ENCODE measurements at places on chromosomes 7 and 10.

DNA sequence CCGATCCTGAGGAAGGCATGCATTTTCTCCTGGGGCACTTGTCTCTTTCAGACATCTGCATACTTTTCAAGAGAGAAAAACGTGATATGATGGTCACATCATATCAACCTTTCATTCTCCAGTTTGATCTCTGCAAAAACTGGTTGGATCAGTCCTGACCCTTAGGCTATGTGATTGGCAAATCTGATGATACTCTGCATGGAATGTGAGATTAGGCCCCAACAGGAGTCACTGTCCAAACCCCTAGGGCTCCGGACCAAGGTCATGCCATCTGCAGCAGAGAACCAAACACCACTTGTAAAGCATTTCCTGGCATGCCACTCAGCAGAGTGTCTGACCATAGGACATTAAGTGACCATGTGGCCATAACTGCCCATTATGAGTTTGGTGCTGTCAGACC, 8.6 kb downstream of the GCK start:
- H3K27ac ChIP-seq, result no peak overlapping the region
- H3K36me3 ChIP-seq, result no peaks in the 10 kb centered on the region
- DNase-seq, result no peak
- no peak overlapping the region for H3K4me3 ChIP-seq

GRCh38 chr7:112619343-112619742, 138.6 kb downstream of the LSMEM1 start:
- H3K36me3 ChIP-seq, result no peaks in the 10 kb centered on the region
- H3K27me3 ChIP-seq, result no peaks in the 10 kb centered on the region
- no peaks in the 10 kb centered on the region for H3K4me1 ChIP-seq
- no peak overlapping the region for H3K27ac ChIP-seq

DNA sequence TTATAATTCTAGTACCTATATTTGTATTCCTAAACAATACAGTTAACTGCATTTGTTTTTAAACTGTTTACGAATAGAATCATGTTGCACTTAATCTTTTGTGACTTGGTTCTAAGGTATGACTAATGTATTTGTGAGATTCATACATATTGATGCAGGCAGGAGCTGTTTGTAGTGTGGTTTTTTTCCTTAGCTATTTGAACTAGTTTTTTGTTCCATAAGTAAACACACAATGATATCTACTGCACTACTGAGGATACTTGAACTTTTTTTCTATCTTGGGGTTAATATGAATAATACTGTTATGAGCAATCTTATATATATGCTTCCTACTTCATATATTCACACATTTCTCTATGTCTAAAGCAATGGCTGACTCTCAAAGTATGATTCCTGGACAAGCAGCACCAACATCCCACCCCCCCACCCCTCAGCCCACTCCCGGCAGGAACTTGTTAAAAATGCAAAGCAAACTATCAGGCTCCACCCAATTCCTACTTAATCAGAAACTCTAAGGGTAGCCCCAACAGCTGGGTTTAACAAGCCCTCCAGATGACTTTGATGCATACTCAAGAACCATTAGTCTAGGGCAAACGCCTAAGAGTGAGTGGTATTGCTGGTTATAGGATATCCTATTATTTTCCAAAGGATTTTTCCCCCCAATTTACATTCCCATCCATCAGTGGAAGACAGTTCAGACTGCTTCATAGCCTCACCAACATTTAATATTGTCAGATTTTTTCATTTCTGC, 25.8 kb downstream of the BRAF start:
- H3K4me3 ChIP-seq, result no peak overlapping the region
- H3K27ac ChIP-seq, result no peak overlapping the region

DNA sequence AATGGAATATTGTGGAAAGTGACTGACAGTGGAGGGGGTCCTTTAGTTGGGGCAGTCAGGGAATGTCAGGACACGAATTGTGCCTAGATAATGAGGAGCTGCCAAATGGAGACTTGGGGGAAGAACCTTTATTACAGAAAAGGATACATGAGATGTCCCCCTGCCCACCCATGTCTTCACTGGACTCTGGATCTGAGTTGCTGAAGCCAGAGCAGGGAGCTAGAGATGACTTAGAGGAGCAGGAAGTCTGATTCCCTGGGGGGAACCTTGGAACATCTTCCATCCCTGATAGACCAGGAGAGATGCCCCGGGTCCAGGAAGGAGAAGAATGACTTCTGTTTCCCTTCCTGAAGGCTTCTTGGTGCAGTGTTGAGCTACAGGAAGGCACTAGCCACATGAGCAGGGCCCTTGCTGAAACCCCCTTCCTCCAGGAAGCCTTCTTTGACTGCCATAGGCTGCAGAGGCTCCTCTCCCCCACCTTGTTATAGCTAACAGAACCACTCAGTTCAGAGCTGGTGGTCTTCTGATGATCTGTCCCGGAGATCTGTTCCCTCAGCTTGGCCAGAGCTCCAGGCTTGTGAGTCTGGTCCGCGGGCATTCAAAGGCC, 747 bp upstream of the NEURL1 start:
- peaks cover 58% of the 10 kb centered on the region for H3K27me3 ChIP-seq
- peaks cover 22% of the 10 kb centered on the region for H3K4me1 ChIP-seq
- H3K27ac ChIP-seq, result no peak overlapping the region
- DNase-seq, result no peak

DNA sequence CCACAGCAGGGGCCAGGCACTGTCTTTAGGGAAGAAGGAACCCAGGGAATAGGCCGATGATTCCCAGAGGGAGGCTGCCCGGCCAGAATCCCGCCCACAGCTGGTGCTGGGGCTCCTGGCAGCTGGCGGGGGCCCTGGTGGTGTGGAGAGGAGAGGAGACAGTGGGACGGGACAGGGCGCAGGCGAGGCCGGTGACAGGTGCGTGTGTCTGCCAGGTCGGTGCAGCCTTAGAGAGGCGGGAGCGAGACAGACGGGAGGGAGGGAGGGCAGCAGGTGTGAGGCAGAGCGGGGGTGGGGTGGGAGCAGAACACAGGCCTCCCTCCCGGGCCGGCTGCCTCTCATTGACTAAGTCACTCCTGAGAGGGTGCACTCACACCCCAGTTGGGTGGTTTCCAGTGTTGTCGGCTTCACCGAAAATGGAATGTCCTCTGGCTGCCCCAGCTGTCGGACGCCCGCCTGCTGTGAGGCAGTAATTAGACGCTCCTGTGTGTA, 55.2 kb downstream of the ELFN1 start:
- no peaks in the 10 kb centered on the region for H3K36me3 ChIP-seq
- peaks cover 8% of the 10 kb centered on the region for H3K4me1 ChIP-seq

- no peak overlapping the region for H3K27ac ChIP-seq
- no peak for DNase-seq
- H3K4me1 ChIP-seq, result peaks cover 49% of the 10 kb centered on the region
- H3K27me3 ChIP-seq, result no peaks in the 10 kb centered on the region
- H3K4me3 ChIP-seq, result no peak overlapping the region
- H3K36me3 ChIP-seq, result no peaks in the 10 kb centered on the region
These were observed 15.3 kb downstream of the SLC25A13 start for GRCh38 chr7:96306385-96307125.

DNA sequence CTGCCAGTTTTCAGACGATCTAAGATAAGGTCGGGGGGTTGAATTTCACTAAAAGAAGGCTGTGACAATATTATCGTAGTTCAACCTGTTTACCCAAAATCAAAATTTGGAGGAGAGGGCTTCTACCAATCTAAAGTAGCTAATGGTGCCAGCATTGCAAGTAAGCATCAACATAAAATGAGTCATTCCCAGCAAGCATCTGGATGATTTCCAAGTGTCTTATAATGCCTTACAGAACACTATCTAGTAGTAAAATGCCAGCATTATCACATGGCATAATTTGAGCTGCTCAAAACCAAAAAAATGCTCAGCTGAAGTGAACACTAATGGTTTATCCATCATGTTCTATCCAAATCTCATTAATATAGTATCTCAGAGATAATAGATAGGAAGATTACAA, 1193.9 kb downstream of the DNAJB9 start:
- no peak for DNase-seq
- no peaks in the 10 kb centered on the region for H3K4me1 ChIP-seq
- no peaks in the 10 kb centered on the region for H3K36me3 ChIP-seq
- H3K27me3 ChIP-seq, result no peaks in the 10 kb centered on the region

- no peak overlapping the region for H3K27ac ChIP-seq
- peaks cover 10% of the 10 kb centered on the region for H3K4me1 ChIP-seq
- H3K36me3 ChIP-seq, result no peaks in the 10 kb centered on the region
- no peak for DNase-seq
These were observed 12.8 kb downstream of the HECTD2 start for GRCh38 chr10:91422915-91423314.

DNA sequence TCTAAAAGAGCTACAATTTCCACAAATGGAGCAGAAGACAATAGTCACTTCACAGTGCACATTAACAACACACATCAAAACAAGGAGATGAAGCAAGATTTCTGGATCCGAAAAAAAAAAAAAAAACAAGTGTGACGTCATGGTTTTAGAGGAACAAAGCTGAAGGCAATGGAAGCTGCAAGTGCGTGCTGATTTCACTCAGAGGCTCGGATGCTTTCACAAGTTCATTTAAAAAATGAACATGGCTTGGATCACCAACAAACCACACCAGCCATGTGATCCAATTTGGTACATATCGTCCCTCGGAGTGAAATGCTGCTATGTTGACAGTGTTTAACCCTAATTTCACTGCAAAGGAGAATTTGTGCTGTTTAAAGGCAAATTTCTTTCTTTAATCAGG, 337.0 kb upstream of the PRKCQ start:
- peaks cover 6% of the 10 kb centered on the region for H3K4me1 ChIP-seq
- no peaks in the 10 kb centered on the region for H3K36me3 ChIP-seq
- DNase-seq, result no peak
- H3K27me3 ChIP-seq, result peaks cover 9% of the 10 kb centered on the region
- no peak overlapping the region for H3K27ac ChIP-seq

GRCh38 chr7:104980841-104981671, 32.9 kb upstream of the KMT2E start:
- H3K4me3 ChIP-seq, result no peak overlapping the region
- no peaks in the 10 kb centered on the region for H3K27me3 ChIP-seq
- peaks cover 15% of the 10 kb centered on the region for H3K36me3 ChIP-seq

DNA sequence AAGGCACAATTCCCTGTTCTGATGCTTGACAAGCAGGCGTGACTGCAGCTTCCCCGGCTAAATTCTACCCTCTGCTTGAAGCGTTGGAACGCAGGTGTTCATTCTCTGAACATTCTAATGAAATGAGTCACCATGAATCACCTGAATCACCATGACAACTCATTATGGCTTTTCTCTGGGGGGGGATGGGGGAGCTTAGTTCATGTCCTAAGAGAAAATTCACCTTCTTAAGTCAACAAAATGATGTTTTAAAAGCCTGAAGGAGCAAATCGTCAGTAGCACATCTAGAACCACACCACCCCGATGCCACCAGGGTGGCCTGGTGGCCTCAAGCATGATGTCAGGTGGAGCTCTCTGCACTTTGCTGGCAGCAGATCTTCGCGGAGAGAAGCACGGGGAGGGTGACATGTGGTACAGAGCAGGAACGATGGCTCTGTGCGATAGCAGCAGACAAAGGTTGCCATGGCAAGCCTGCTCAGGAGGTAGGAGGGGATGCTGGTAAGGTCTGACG, 33.7 kb downstream of the DDC start:
- H3K4me3 ChIP-seq, result peak overlapping the region; percentile 62
- H3K36me3 ChIP-seq, result peaks cover 25% of the 10 kb centered on the region
- H3K27ac ChIP-seq, result peak overlapping the region; percentile 97
- DNase-seq, result peak; percentile 88
- H3K27me3 ChIP-seq, result no peaks in the 10 kb centered on the region

DNA sequence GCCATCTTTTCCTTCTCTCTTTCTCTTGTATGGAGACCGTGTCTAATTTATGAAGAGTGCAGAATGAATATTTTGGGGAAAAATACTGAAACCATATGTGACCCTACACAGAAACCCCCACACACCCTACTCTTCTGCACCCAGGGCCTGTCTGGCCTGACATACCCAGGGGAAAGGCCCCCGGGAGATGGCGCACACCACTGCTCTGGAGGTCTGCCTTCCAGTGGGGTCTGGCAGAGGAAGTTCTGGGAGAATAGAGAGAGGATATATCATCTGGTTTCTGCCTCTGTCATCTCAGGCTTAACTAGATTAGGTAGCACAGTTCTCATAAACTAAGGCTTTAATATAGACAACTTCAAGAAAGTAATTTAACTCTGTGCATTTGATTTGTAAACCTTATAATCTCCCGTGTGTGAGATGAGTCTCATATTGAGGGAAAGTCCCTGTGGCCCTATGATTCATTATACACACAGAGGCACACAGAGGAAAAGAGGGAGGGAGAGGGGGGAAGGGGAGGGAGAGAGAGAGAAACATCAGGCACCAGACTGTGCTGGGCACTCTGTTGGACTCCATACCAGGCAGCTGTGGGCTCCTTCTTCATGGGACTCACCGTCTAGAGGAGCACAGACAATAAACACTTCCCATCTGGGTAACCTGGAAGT, 123.3 kb downstream of the AOAH start:
- H3K36me3 ChIP-seq, result no peaks in the 10 kb centered on the region
- H3K27me3 ChIP-seq, result peaks cover 1% of the 10 kb centered on the region
- H3K27ac ChIP-seq, result no peak overlapping the region
- DNase-seq, result peak; percentile 54
- H3K4me1 ChIP-seq, result peaks cover 39% of the 10 kb centered on the region

- no peak overlapping the region for H3K27ac ChIP-seq
- H3K4me3 ChIP-seq, result no peak overlapping the region
- H3K27me3 ChIP-seq, result no peaks in the 10 kb centered on the region
These were observed 24.2 kb upstream of the ARPC1A start for GRCh38 chr7:99301496-99301895.

DNA sequence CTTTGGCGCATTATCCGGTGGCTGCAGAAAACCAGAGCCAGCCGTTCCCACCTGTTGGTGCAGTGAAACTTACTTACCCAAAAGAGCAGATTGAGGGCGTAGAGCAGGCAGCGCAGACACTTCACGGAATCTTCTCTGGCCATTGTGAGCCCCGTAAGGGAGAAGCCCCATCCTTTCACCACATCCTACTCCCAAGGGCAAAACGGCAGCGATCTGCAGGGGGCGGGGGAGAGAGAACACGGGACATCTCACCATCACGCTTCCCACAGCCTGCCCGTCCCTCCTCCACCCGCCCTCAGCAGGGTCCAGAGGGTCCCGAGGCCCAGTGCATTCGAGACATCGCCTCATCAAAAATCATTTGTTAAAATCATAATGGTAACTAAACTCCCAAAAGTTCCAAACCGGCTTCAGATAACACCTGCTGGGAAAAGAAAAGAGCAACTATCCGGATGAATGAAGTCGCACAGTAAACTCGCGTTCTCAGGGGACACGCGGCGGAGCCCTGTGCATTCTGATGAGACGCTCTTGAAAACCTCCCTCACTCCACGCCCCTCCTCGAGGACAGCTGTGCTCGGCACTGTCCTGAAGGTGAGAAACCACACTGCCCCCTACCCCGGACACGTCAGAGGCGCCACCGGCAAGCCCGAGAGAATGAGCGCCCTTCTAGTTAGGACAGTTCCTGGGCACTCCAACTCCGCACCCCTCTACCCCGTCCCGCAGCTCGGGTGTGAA, 1.2 kb downstream of the TSPAN12 start:
- H3K4me3 ChIP-seq, result peak overlapping the region; percentile 98
- H3K36me3 ChIP-seq, result peaks cover 21% of the 10 kb centered on the region
- peak; percentile 56 for DNase-seq

- no peaks in the 10 kb centered on the region for H3K36me3 ChIP-seq
- H3K27ac ChIP-seq, result no peak overlapping the region
- no peak for DNase-seq
- H3K4me1 ChIP-seq, result no peaks in the 10 kb centered on the region
- H3K4me3 ChIP-seq, result no peak overlapping the region
These were observed 50.5 kb upstream of the COL13A1 start for GRCh38 chr10:69751214-69751613.

GRCh38 chr7:82810558-82811259, 352.0 kb downstream of the PCLO start:
- no peaks in the 10 kb centered on the region for H3K27me3 ChIP-seq
- no peak overlapping the region for H3K4me3 ChIP-seq
- H3K27ac ChIP-seq, result no peak overlapping the region
- DNase-seq, result peak; percentile 2

- no peak overlapping the region for H3K27ac ChIP-seq
- no peak overlapping the region for H3K4me3 ChIP-seq
- H3K36me3 ChIP-seq, result no peaks in the 10 kb centered on the region
- no peak for DNase-seq
These were observed 259.2 kb downstream of the BICC1 start for GRCh38 chr10:58771863-58772262.
